Fibroblast of skin of right biceps (primary cell): ENCODE measurements at places on chromosomes 3 and 15.

DNA sequence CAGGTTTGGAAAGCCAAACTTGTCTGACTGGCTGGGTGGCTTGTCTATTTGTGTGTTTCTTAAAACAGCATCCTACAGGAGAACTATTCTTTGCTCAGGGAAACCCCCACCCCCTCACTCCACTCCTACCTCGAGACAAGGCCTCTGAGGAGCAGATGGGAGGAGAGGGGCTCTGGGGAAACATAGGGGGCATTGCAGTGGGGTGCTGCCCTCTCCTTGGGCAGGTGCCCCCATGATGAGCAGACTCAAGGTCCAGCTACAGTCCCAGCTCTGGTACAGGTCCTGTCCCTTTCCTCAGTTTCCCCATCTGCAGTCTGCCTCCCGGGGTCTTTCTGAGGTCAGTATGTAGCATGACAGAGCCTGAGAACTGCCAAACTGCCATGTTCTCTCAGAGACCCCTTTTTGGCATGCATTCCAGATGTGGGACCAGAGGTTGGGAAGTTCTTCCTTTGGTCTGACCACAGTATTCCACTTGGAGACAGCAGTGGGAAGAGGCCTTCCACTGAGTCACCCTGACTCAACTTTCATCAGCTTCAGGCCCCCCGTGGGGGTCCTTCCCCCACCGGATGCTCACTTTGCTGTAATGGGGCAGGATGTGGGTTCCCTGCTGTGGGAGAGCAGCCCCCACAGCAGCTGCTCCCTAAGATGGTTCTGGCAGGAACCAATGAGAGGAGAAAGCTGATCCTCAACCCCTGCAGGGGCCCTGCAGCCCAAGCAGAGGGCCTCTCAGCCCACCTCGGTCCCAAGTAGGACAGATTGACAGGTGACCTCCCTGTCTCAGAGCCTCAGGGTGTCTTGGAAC is 32.3 kb upstream of the CYP11A1 start:
- DNase-seq = peak; percentile 95

DNA sequence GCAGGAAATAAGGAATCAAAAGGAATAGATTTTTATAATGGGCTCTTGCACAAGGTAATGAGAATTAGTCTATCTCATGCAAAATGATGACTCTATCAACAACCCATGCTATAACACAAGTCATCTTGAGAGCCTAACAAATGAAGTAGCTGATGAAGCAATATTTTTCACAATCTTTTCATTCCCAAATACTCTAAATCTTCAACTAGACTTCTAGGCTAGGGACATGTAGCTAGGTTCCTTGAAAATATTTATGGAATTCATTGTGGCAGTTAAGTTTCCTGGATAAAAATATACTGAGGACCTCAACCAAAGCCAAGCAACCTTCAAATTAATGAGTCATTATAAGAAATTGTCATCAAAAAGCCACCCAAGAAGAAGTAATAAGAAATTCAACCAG is 55.4 kb downstream of the DCBLD2 start:
- peak; percentile 91 for DNase-seq

DNA sequence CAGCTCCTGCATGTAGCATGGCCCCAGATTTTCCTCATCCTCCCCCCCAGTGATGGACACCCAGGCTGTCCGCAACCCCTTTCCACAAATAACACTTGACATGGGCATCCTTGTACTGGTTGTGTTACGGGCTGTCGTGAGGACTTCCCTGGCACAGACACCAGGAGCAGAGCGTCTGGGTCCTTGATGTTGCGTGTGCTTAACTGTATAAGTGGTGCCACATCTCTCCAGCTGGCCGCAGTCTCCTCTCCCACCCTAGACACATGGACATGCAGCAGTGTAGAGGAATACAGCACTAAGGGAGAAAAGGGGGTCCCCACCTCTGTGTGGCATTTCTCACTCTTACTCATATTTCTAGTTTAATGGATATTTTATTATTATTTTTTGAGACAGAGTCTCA is 56.6 kb downstream of the FBLN2 start:
- no peak for DNase-seq

DNA sequence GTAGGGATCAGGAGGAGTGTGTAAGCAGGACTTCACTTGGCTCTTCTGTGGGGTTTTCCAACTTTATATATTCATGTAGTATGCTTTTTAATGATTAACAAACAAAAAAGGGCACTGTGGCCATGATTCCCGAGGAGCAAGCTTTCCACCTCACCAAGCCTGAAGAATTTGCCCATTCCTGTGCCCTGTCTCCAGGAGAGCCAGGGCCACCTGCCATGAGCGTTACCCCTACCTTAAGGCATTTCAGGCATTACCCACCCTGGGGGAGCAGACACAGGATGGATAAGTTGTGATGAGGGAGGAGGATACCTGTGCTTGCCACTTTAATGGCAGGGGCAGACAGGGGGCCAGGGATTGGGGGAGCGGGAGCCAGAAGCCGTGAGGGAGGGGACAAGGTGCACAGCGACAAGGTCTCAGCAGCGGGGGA is 3.0 kb downstream of the TRPM1 start:
- no peak for DNase-seq

DNA sequence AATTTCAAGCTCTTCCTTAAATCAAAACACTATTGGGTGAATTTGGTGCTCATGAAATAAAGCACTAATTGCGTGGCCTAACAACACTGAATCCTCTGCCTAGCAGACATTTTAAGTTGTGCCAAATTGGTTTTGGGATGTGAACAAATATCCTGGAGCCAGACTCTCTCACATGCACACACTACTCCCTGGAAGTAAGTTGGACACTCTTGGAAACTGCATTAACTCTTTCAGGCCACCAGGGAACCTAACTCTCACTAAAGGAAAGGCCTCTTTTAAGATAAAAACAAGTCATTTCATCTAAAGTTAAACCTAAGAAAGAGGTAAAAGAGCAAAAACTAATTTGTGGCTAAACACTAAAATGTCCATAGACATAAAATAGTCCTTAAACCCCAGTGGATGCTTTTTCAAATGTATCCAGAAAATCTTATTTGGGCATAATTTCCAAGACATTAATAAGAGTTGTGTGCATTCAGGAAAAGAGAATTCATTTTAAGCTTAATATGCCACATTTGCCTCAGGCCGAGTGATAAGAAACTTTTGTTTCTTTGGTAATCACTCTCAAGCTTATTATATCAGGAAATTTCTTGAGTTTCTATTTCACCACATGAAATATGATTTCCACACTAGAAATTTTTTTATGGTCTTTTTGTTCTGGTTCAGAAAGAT is 61.8 kb downstream of the ZBTB20 start:
- DNase-seq = no peak

GRCh38 chr3:9508781-9509180 is 44.8 kb downstream of the LHFPL4 start:
- DNase-seq = no peak

DNA sequence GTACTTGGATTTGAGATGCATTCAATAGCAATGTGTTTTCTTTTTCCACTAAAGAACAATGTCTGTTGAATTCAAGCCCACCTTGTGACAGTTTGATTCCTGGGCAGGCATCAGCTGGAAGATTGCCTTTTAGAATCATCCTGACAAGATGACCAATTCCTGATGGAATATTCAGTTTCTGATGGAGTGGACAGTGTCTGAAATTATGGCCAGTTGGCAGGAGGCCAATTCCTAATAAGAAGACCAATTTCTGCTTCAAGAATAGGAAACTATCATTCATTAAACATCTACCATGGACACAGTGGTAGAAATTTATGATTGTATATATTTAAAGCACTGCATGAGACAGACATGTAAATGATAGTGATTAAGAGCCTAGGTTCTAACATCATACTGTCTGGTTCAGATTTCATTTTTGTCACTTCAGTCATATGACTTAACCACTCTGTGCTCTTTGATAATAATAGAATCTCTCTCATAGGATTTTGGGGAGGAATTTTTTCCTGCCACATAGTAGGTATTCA is 133.6 kb downstream of the CLSTN2 start:
- DNase-seq = no peak

DNA sequence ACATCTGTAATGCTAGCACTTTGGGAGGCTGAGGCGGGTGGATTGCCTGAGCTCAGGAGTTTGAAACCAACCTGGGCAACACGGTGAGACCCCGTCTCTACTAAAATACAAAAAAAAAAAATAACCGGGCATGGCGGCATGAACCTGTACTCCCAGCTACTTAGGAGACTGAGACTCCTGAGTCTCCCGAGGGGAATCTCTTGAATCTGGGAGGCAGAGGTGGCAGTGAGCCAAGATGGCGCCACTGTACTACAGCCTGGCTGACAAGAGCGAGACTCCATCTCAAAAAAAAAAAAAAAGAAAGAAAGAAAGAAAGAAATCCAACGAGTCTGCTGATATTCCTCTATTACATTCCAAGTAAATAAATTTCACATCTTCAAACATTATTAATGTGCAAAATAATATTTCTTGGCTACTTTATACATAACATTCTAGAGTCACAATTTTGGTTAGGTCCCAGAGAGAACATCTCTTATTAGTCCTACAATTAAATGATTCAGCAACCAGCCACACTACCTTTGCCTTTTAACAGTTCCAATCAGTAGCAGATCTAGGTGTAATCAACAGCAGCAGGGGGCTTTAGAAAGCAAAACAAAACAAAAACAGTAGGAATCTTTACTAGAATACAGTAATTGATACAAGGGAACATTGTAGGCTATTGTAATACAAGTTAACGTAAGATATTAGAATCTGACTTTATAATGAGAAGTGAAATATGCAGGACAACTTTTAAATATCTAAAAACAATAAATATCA is 195.8 kb downstream of the TBC1D5 start:
- no peak for DNase-seq

- DNase-seq = no peak
Observed at GRCh38 chr3:141093971-141094684, 43.0 kb downstream of the SPSB4 start.

DNA sequence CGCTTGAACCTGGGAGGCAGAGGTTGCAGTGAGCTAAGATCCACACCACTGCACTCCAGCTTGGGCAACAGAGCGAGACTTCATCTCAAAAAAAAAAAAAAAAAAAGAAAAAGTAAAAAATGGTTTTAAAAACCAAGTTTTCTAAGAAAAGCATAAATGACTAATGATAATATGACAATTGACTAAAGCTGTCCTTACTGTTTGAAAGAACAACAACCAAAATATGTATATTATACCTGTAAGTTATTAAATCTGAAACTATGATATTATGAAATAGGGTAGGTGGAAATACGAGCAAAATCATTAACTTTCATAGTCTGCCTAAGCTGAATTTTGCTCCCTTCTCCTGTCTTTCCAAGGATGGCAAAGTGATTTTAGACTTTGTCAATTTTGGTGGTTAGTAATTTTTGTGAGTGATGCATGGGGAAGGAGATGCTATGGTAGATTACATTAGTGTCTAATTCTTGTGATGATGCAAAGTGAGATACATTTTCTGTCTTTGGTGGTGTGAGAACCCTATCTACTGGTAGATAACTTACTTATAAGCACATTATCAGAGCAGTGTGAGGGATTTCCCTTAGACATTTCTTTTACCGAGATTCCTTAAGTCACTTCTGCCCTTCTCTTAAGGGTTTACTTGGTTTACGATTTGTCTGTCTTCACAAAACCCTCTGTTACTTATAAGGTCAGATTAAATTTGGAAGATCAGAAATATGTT is 10.6 kb upstream of the CHD2 start:
- no peak for DNase-seq

DNA sequence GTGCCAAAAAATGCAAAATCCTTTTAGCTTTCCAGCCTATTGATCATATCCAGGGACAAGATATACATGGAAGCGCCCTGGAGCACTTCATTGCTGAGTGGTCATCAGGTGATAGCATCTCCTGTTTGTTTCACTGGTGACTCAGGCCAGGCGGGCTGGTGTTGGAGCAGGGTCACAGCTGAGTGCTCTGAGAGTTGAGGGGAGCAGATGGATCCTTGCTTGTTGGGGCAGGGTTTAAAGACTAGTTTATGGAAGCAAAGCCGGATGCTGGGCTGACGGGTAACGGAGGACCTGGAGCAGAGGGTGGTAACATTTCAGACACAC is 405.0 kb upstream of the TPM1 start:
- no peak for DNase-seq

GRCh38 chr3:52243791-52244628 is 1.5 kb upstream of the PPM1M start:
- DNase-seq = peak; percentile 30

DNA sequence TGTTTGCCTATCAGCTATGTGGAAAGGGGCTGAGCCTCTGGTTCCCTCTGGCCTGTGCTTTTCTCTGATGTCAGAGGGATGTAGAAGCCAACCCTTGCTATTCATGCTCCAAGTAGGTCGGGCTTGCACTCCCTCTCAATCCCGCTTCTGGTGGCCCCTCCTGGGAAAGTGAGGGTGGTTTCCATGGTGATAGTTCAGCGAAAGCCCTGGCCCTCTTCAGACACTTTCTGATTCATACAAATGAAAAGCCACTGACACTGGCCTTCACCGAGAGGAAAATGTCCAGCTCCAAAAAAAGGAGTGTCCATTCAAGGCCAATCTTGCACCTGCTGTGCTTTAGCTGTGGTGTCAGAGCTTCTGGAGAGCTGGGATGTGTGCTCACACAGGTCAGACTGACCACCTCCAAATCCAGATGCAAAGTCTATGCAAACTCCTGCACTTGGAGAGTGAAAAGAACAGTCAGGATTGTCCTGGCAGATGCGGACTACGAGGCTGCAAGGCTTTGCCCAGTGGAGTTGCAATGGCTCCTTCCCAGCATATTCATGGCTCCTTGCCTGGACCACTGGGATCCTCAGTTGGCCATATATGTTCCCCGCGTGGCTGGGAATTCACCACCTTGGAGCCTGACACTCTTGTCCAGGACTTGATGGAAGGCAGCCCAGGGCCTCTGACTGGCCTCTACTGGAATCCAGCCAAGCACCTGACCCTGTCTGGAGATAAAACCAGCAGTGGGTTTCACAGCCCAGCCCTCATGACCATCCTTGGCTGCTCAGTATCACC is 96.6 kb downstream of the CEMIP start:
- no peak for DNase-seq

GRCh38 chr3:142007710-142008399 is 131.4 kb downstream of the ATP1B3 start:
- DNase-seq = no peak

DNA sequence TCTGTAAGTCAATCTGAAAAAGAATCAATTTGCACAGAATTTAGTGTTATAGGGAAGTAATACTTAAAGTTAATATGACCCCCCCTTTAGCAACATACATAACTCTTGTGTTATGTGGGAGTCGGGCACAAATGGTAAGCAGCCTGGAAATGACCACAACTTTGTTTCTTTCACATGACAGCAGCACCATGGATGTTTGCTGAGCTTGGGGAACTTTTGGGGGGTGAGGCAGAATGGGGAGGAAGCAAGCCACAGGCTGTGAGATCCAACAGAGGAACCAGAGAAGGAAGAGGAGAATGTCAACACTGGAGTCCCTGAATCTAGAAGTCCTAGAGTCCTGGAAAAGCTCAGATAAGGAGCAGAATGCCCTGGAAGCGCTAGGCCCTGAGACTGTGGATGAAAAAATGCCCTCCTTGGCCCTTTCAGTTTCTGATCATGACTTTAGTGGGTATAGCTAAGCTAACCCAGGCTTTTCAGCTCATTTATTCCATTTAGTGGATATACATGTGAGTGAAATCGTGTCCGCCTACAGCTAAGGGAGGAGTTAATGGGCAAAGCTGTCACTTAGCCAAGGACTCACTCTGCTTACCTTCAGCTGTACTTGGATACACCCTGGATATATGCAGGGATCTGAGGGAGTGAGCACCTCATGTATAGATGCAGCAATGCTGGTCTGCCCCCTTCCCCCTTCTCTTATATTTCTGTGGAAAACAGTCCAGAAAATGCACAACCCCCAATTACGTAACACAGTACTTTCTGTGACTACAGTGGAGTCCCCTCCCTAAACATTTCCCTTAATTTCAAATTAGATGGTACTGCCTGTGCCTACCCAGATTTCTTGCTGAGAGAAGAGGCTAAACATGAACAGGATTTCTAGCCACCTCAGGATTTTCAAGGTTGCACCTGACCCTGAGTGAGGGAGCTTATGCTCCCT is 39.1 kb downstream of the CFAP91 start:
- DNase-seq = no peak

GRCh38 chr3:68751888-68752287 is 180.5 kb downstream of the TAFA4 start:
- DNase-seq = no peak
